ENCODE measurements at places on chromosomes 7 and 10. TPM values are rescaled to one million over a fixed set of nuclear protein-coding genes. Genes with fewer than 3 reads are reported as not detected.

The ZNF503 gene
- total RNA-seq = 8.2 TPM

- DNase-seq = peak; percentile 31
Observed at GRCh38 chr7:112204499-112205342, 1.5 kb downstream of the DOCK4 start.

The KCND2 gene
- total RNA-seq = 2.1 TPM

The IL6 gene
- total RNA-seq = 22.1 TPM

DNA sequence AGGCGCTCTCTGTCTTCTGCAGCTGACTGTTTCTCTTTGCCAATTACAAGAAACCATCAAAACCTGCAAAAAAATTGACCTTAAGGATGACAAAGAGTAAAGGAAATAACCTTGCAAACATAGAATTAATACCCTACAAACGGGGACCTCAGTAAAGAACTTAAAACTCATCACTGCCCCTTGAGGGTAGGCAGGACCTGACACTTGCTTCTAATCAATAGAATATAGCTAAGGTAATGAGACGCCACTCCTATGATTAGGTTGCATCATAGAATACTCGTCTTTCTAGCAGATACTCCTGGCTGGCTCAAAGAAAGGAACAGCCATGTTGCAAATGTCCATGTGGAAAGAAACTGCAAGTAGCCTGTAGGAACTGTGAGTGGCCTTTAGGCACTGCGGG lies 140.0 kb downstream of the XPNPEP1 start:
- DNase-seq = no peak

- peak; percentile 14 for DNase-seq
Observed at GRCh38 chr7:42833411-42833810, 78.5 kb downstream of the C7orf25 start.

DNA sequence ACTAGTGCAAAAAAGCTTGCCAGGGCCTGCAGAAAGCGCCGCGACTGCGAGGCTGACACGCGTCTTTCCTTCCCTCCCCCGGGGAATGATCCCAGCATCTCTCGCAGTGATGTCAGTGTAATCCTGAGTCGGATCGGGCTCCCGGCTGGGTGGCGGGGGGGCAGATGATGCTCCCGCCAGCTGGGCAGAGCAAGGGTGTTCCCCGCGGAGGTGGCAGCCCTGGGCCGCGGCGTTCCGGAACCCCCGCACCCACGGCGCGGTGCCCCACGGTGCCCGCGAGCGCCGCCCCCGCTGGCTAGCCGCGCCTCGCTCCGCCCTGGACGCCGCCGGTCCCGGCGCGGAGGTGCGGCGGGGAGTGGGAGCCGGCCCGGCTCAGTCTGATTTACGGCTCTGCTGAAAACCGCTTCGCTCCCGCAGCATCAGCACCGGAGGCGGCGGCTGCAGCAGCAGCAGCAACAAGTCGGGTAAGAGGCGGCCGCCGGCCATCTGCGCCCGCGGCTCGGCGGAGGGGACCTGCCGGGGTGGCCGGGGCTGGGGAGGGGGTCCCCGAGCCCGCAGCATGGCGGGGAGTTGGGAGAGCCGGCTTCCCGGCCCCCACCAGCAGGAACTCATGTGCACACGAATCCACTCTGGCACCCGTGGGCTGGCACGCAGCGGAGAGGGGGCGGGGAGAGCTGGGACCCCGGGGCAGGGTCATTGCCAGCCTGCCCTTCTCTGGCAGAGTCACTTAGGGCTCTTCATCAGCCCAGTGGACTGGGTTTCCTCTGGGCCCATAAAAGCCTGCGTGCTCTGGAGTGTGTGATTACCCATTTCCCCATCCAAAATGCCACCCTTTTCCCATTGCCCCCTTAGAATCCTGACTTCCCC lies at the start of gene ZNF365:
TSS of gene ZNF365 (plus strand) at position 375 of the 867 bp plus-strand sequence. CDS start 1,825 bp downstream, outside the sequence.
- DNase-seq = peak; percentile 72

The CALN1 gene
- not detected for total RNA-seq

DNA sequence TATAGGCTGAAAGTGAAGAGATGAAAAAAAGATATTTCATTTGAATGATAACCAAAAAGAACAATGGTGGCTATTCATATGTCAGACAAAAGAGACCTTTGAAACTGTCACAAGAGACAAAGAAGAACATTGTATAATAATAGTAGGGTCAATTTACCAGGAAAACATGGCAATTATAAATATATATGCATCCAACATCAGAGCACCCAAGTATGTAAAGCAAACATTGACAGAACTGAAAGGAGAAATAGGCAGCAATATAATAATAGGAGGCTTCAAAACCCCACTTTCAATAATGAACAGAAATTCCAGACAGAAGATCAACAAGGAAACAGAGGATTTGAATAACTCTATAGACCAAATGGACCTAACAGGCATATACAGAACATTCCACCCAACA lies 876.2 kb downstream of the GRID1 start:
- DNase-seq = no peak

GRCh38 chr7:1933066-1933750 lies 263.1 kb downstream of the ELFN1 start:
- DNase-seq = no peak

DNA sequence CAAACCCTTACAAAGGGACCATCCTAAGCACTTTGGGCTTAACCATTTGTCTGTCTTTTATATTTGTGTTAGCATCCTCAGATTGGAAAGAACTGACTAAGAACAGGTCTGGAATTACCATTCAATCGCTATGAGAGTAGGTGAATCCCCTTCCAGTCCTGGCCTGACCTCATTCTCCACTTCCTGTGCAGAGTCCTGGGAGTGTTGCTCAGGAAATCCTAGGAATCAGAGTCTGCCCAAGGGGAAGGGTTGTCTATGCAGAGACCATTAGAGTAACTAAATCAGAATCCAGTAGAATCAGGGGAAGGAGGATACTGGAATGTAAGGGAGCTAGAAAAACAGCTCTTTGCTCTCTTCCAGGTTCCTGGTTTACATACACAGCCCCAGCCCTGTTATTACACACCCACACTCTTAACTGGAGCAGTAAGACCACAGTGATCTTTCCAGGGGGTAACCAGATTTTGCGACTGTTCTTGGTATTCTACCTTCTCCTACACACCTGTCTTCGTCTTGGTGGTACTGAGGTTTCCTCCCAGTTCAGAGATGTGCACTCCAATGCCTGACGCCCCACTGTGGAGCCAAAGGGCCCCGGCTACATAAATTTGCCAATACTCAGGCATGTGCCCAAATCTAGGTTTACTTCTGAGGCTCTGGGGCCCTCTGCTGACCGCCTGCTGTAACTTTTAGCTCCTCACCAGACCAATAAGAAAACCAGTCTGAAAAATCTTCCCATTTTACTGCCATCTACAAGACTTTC lies 103.7 kb downstream of the RNF216 start:
- peak; percentile 82 for DNase-seq

The RBP3 gene
- total RNA-seq = not detected

DNA sequence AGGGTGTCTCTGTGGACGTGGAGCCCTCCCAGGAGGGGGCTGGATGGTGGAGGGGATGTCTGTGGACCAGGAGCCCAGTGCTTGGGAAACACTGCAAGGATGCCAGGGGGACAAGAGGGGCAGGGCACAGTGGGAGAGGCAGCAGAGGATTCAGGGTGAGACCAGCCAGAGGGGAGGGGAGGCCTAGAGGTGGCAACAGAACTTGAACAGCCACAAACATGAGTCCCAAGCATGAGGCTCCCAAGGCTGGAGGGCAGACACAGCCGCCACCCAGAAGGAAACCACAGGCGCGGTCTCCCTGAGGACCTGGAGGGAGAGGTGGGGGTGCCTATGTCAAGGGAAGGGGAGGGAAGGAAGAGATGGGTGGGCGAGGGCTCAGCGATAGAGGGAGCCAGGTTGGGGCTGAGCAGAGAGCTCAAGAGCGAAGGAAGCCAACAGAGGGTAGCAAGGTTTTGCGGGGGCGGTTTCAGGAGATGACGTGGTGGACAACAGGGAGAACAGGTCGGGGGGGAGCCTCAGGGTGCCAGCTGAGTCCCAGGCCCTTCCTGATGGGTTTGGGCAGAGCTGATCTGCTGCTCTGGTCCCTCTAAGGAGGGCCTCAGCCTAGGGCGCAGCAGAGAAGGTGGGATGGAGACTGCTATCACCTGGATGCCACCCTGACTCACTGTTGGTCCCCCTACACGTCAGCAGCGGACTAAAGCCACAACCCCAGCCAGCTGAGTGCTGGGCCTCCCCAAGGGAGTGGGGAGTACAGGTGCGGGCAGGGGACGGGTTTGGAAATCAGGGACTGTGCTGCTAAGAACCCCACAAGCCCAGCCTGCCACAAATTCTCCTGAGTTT lies 6.7 kb upstream of the PILRA start:
- DNase-seq = no peak

DNA sequence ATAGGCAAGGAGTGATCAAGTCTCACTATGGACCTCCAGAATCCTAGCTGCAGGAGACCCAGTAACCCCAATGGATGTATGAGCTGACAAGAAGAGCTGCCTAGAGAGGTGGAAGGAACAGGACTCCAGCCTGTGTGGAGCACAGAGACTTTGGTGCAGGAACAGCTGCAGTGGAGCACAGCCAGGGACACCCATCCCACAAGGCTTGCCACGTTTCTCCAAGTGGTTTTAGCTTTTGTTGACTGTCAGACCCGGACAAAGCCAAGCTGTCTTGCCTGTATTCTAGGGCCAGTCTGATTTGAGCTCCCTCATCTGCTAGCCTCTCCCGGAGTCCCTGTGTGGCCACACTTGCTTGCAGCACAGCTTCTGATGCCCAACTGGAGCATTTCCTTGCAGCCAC lies 224.7 kb downstream of the CHRM2 start:
- DNase-seq = no peak

- peak; percentile 1 for DNase-seq
Observed at GRCh38 chr10:17883621-17884020, 68.1 kb upstream of the SLC39A12 start.

- no peak for DNase-seq
Observed at GRCh38 chr10:14416308-14416700, 85.6 kb upstream of the FRMD4A start.

DNA sequence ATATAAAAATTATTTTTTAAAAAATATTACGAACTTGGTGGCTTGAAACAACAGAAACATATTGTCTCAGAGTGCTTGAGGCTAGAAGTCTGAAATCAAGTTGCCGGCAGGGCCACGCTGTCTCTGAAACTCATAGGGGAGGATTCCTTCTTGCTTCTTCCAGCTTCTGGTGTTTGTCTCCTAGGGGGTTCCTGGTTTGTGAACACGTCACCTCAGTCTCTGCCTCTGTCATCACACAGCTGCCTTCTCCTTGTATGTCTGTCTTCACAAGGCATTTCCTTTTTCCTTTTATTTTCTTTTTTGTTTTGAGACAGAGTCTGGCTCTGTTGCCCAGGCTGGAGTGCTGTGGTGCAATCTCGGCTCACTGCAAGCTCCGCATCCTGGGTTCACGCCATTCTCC lies 12.7 kb upstream of the SNX8 start:
- no peak for DNase-seq

The BTBD16 gene
- not detected for total RNA-seq

Measured in fibroblast of lung (primary cell).